LHCN-M2 (cell line): ENCODE measurements at places on chromosomes 7 and 10. TPM values are rescaled to one million over a fixed set of nuclear protein-coding genes. Genes with fewer than 3 reads are reported as not detected.

DNA sequence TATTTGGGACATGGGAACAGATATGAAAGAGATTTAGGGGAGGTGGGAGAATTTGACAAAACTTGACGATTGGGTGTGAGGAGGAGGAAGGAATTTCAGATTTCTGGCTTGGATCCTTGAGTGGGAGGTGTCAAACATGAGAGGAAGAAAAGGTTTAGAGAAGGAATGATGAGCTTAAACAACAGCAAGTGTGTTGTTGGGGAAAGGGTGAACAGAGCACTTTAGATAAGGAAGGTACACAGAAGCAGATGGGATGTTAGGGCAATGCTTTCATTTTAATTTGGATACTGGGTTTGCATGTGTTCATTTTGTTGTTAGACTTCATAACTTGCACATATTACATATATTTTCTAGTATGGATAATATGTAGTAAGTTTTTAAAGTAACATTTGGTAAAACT lies 23.2 kb downstream of the REEP3 start:
- no peak for DNase-seq

The ITGB8 gene
- total RNA-seq, result 4.6 and 7.2 TPM in 2 replicates

DNA sequence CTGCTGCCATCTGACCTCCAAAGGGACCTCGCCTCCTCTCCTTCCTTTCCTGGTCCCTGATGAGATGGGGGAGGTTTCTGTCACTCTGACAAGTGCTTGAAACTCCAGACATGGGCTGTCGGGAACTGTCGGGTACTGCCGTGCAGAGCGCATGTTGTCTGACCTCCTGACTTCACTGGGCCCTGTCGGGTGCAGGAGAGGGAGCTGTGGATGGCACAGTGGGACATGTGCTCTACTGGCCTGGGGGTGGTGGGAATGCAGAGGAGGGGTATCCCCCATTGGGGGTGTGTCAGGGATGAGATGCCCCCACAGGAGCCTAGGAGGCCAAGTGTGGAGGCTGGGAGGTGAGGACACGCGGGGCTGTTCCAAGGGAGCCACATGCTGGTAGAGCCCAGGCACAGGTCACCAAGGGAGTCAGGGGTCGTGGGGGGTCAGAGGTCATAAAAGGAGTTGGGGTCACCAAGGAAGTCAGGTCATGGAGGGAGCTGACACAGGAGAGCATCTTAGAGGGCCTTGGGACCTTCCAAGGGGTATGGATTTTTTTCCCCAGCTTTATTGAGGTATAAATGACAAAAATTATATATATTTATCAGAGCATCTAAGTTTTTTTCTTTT lies 30.9 kb downstream of the TMEM120A start:
- DNase-seq, result no peak

The TMEM273 gene
- total RNA-seq, result not detected in 2 replicates

GRCh38 chr10:49257626-49258349 lies 41.2 kb upstream of the C10orf71 start:
- no peak for DNase-seq

The HYAL4 gene
- total RNA-seq, result not detected in 2 replicates

The PAX2 gene
- total RNA-seq, result not detected in 2 replicates
